PC-9 (cell line): ENCODE measurements at places on chromosomes 1 and 21.

DNA sequence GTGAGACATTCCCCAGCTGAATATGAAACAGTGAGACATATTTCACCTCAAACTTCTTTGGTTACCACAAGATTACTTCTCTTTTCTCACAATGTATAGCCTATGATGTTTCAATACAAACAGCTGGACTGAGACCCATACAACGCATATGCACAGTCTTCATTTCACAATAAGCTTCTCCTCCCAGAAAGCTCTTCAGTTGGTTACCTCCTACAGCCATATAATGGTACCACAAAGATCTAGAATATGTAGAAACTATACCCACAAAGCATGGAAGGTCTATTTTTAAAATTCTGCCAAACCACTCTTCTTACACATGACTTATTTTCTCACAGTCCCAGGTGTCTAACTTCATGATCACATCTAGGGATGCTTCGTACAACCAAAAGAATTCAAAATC lies 70.8 kb downstream of the JAK1 start:
- no peak for DNase-seq

DNA sequence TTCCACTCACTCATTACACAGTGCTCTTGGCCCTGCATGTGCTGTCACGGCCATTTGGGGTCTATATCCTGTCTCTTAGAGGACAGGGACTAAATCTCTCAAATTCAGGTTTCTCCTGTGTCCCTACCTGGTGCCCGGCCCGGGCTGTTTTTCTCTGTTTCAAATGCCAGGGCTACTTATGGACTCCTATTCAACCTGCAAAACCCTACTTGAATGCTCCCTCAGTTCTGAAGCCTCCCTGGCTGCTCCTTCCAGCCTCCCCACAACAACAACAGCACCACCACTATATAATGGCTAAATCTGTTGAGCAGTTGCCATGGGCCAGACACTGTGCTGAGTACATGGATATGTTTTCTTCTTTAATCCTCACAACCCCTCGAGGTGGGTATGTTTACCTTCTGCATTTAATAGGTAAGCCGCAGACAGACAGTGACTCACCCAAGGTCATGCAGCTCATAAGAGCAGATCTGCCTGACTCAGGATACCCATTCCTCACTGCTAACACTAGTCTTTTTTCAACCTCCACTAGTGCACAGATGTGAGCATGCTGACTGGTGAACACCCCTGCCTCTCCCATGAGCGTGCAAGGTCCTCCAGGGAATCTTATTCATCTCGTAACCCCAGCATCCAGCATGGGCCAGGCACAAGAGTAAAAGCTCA lies 29.9 kb downstream of the DHRS3 start:
- no peak for DNase-seq

DNA sequence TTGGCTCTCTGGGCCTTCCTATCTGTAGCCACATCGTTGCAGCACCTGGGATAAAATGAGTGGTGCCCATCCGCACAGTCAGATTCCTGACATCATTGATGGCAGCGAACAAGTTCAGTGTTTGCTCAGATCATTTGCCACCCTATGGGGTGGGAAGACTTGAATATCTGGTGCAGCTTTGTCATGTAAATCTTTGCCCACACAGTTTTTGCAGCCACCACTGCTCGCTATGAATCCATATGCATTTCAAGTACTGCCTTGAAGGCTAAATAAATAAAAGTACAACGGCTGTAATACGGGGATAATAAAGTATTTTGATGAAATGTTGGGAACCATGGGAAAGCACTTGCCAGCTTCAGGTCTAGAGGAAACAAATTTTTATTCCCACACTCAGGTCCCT lies 56.3 kb upstream of the COA6 start:
- DNase-seq: no peak

GRCh38 chr1:199959033-199959774 lies 68.3 kb upstream of the NR5A2 start:
- DNase-seq: no peak

DNA sequence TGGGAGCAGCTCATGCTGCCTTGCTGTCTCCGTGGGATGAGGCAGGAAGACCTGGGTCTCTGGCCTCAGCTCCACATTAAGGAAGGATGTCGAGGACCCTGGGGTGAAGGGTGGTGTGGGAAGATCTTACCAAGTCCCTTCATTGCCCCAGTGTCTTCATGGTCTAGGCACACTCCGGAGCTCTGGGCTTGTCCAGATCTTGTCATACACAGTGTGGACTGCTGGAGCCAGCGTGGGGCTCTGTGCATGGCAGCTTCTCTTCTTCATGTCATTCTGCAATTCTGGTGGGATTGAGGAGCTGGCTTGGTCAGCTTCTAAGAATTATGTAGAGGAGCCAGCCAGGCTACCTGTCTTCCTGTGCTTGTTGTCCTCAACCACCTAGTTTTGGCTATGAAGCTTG lies 79.3 kb upstream of the ETV3 start:
- DNase-seq: no peak

DNA sequence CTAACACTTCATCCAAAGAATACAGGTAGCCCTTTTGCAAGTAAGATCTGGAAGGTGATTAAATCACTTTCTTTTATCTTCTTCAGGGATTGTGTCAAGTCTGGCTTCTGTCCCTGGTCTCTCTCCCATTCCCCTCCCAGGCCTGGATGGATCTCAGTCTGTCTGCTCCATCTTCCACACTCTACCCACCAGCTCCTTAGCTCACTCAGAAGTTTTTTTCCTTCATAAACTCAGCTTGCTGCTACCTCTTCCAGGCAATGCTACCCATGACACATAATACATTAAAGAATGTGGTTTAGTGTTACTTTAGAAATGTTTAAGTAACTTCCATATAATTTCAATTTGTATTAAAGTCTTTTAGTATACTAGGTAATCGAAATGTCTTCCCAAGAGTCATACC lies 133.1 kb downstream of the AKT3 start:
- no peak for DNase-seq

DNA sequence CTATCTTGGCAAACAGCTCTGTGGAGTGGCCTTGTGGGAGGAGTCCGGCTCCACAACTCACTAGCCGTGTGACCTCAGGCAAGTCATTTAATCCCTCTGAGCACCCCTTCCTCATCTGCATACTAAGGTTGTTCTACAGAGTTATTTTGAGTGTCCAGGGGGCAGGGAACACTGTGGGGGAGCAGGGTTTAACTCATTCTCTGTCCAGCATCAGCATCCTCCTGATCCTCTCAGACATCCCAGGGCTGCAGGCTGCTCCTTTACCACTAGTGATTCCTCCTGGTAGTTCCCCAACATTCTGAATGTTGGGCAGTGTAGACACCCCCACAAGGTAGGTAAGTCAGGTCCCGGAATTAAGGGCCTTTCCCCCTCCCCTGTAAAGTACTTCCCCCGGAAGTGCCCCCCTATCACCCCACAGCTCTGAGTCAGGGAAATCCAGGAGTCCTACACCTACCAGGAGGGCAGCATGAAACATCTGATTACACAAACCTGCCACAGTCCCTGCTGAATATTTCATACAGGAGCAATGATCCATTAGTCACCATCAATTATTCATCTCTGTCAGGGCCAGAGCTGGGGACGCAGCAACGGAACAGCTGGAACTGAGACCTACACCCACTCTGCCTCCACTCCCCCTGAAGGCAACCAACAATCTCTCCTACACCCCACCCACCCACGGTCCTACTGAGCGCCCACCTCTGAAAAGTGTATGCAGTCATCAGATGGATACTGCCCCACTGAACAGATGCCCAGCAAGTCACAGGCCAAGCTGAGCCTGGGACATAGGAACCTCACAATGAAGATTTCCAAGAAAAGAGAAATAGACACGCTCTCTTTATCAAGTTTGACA lies 20.5 kb downstream of the SYT2 start:
- DNase-seq: no peak

DNA sequence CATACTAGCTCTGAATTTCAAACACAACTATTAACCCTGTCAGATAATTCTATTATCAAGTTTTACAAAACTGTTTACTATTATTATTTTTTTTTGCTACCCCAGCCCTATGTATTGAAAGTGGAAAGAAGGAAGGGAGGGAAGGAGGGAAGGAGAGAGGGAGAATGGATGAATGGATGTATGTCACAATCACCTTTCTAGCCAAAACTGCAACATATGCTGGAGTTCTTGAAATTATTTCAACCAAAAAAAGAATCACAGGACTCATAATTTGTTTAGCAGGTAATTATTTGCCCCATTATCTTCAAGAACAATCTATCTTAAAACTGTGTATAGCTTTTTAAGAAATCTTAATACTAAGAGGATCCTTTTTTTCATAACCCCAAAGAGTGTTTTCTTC lies 5.4 kb downstream of the NRIP1 start:
- no peak for DNase-seq

GRCh38 chr1:42815941-42816584 lies 859 bp upstream of the ERMAP start:
- DNase-seq: no peak
